ENCODE measurements at places on chromosomes 7 and 10.

DNA sequence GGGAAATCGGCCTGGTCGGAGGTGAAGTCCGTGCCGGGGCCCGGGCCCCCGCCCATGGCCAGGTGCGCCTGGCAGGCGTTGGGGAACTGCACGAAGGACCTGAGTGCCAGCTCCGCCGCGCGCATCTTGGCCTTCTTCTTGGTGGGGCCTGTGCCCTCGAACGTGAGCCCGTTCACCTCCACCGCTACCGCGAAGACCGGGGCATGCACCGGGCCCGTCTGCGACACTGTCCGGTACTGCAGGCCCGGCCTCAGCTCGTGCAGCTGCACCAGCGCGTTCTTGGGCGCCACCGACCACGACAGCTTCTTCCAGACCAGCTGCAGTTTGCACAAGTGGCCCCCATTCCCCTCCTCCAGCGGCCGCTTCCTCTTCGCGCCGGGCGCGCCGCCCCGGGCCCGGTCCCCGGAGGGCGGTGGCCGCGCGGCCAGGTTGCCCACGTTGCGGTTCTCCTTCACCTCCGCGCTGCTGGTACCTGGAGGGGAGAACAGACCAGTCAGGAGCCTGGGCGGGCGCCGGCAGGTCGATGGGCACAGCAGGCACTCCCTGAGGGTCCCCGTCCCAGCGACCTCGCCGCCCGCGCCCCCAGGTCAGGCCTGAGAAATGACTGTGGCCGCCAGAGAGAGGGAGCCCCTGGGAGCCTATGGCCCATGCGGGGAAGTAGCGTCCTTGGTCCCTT is 307.4 kb downstream of the WDR37 start:
- no peak for DNase-seq

DNA sequence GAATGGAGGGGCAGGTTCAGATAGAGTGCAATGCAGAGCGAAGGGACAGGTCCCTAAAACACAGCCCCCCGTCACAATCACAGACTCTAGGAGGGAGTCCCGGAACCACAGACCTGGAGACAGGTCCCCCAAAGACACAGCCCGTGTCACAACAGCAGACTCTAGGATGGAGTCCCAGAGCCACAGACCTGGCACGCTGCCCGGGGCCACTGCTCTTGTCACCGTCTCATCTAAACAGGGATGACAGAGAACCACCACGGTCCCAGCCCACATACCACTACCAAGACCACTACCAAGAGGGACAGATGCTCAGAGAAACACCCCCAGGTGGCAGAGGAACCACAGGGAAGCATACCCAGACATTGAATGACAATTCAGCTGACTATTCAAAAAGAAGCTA is 183.9 kb downstream of the TCERG1L start:
- no peak for DNase-seq

GRCh38 chr10:117621795-117622420 is 79.4 kb downstream of the EMX2 start:
- no peak for DNase-seq

GRCh38 chr7:113000316-113001020 is 86.2 kb downstream of the GPR85 start:
- DNase-seq = no peak

DNA sequence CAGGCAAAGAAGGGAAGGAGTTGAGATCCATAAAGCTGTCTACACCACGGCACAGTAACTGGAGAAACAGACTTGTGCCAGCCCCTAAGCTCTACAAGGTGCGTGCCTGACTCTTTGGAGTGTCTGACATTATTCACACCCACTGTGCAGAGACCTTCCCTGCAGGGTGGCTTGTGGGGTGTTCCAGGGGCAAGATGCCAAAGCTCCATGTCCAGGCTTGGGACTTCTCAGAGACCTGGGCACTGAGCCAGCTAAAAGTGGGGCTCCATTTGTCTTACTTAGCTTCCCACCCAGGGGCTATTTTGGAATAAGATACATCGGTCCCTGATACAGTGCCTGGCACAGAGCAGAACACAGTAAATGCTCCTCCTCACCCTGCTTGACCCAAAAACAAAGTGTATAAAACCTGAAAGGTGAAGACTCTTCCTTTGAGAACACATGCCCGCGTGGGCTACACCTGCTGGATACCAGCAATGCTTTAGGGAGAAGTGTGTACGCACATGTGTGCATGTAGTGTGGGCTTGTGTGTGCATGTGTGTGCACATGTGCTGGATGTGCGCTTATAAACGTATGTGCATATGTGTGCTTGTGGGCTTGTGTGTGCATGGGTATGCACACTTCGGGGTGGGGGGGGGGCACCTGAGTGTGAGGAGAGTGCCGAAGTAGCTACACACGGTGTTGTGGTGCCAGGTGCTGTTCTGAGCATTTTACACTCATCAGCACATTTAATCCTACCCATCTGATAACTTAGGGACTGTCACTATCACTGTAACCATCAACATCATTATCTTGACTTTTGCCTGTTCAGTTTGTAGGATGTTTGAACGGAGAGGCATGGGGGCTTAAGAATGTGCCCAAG is 143.0 kb downstream of the ARHGAP22 start:
- DNase-seq = no peak

DNA sequence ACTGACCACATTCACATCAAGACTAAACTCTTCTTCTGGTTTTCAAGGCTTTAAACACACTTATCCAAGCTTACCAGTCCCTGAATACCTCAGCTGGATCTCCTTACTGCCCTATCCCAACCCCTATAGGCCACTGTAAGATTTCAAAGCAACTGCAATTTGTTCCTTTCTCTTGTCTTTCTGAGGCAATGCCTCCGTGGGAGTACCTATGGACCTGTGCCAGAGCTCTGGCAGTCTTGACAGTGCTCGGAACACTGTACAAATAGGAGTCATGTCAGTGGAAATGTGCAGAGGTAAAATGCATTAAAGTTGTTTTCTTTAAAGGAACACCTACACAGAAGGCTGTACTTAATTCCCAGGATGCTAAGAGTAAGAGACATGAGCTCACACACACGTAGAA is 124.7 kb downstream of the CNOT4 start:
- no peak for DNase-seq

DNA sequence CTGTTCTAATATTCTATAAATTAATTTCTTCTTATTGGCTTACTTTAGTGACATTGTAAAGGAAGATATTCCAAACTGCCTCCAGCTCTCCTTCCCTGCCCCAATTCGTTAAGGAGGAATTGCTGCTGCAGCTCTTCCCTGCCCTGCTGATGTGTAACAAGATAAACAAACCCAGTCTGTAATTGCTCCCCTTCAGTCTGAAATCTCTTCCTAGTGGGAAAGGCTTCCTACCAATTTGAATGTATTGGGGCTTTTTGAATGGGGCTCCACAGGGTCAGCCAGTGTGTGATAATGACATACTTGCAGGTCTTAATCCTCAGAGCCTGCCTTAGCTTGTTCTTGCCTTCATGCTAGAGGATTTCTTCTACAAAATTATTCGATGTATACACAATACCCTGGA is 849.9 kb upstream of the GHITM start:
- DNase-seq = no peak

- no peak for DNase-seq
These were observed 46.0 kb downstream of the CYP51A1 start for GRCh38 chr7:92088266-92088665.

- no peak for DNase-seq
These were observed 13.1 kb downstream of the GPER1 start for GRCh38 chr7:1100834-1101562.

GRCh38 chr10:31645786-31646185 is 282.8 kb downstream of the ARHGAP12 start:
- no peak for DNase-seq

GRCh38 chr7:22425361-22425760 is 68.4 kb upstream of the RAPGEF5 start:
- DNase-seq = no peak

DNA sequence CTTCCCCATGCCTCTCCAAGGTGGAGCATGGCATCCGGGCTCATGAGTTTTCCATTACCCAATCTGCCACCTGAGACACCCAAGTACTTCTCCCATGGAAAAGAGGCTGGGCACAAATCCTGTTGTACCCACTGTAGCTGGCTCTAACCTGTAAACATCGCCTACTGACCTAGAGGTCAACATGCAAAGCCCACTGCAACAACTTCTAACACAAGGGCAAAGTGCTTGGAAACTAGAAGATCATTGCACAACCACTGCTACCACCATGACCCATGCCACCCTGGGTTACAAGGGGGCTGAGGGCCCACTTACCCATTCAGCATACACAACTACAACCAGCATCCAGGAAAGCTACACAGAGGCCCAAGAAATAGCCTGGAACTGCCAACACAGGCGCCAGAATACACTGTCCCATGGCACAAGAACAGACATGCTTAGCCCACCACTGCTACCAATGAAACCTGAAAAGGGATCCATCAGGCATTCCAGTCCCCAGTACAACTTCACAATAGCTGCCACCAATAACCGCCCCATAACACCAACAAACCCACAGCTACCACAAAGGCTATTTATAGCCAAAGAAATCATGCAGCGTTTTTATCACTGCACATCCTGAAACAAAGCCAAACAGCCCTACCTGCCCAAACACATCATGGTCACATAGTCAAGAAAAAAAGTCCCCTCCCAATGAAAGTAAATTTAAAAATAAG is 63.4 kb downstream of the RNF32 start:
- DNase-seq = no peak

DNA sequence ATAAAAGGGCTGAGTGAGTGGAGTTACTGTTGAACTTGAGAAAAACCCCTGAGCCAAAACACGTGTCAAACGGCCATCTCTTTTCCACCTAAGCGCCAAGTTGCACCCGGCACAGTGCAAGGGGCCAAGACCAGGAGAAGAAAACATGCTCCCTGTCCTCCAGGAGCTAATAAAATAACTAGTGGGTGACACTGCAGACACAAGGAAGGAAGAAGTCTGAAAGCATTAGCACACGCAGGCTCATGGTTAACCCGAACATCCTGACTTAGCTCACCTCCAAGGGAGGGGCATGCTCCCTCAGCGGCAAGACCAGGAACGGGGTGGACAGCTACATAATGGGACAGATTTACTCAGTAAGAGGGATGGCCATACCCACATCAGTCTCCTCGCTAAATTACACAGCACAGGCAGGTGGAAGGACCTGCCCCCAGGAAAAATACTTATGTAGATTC is 65.0 kb downstream of the PIP4K2A start:
- no peak for DNase-seq

- no peak for DNase-seq
These were observed 17.8 kb downstream of the CELF2 start for GRCh38 chr10:11035301-11035991.

DNA sequence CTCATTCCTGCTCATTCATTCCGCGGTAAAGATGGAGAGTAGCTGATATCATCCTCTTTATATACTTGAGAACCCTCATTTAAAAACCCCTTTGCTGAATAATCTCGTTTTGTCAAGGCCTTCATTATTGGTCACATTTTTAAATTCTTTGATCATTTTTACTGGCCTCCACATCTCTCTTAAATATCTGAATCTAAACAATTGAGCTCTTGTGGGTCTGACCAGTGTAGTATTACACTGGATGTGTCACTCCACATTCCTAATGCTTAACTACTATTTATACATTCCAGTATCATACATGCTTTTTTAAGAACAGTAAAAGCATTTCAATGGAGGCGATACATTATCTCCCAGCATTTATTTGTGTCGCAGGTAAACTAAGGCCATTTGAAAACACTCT is 12.6 kb upstream of the PRPS1L1 start:
- DNase-seq = no peak

DNA sequence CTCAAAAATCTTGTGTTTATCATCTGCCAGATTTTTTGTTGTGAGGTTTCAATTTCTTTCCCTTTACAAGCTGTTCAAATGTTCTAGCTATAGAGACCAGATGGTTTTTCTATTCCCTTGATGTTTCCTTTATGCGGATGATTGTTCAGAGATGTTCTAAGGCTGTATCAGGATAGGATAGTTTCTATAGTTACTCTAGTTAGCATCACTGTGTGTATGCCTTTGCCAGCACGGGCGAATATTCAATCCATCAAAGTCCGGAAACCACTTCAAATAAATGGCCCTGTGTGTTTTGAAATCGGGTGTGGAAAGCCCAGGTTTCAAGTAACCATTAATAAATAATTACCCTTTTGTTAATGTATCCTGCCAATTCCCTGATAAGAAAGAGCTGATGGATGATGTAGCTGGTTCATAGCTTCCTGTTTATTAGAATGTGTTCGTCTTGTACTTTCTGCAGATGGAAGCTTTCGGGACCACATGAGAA is 149.8 kb upstream of the PRKCQ start:
- DNase-seq = no peak

DNA sequence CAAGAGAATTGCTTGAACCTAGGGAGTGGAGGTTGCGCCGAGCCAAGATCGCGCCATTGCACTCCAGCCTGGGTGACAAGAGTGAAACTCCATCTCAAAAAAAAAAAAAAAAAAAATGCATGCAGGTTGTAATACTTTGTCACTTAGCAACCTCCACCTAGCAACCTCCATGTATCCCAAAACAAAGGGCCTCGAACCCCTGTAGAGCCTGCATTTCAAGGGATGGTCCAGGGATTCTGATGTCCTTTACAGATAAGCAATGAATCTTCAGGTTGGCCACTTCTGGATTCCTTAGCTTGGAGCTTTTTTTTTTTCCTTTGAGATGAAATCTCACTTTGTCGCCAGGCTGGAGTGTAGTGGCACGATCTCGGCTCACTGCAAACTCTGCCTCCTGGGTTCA is 1211.0 kb downstream of the TYW1 start:
- DNase-seq = no peak

DNA sequence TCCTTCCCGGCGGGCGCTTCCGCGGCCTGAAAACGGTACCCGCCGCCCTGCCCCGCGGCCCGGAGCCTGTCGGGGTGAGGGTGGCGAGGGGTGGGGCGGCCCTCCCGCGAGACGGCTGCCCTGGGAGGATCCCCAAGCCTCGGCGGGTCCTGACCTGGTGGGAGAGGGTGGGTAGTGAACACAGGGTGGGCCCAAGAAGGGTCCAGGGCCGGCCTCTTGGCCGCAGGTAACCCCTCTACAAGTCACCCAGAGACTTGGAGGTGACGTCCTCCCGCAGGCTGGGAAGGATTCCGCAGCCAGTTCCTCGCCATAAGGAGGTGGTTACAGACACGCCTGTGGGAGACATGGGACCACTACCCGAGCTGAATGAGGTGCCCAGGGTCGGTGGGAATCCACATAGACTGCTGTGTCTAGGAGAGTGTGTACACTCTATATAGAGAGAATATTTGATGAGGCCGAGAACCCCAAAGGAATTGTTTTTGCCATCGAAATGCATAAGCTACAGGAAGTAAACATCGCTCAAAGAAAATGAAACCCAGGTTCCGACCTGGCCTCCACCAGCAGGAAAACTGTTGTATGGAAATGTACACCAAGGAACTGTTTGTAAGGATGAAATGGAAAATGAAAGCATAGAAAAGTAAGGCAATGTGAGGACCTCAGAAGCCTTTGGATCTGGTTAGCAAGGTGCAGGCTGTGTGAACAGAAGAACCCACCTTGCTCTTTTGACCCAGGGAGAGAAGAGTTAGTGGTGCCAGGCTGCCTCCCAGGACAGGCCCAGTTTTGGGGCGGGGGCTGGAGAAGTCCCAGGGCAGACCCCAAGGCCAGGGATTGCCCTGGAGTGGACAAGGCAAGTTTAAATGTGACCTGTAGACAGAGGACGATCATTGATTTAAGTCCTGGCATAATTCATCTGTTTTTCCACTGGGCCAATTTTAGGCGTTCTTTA is 659 bp downstream of the OPTN start:
- DNase-seq = no peak

DNA sequence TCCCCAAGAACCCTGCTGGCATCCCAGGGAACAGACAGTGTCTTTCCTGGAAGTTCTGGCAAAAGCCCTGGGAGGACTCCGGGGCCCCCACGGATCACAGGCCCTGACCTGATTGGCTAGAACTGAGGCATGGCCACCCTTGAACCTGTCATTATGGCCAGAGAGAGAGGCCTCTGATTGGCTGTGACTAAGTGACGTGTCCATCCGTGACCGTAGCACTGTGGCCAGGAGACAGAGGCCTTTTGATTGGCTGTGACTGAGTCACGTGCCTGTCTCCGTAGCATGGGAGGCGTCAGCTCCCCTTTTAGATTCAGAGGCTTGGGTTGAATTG is 163.8 kb downstream of the RGS10 start:
- no peak for DNase-seq
